ENCODE measurements at places on chromosomes 13 and 19.

GRCh38 chr13:79898202-79898826 lies 417.4 kb downstream of the NDFIP2 start:
- no peak for DNase-seq

- DNase-seq = no peak
These were observed 8.9 kb downstream of the ACTN4 start for GRCh38 chr19:38656171-38656981.

DNA sequence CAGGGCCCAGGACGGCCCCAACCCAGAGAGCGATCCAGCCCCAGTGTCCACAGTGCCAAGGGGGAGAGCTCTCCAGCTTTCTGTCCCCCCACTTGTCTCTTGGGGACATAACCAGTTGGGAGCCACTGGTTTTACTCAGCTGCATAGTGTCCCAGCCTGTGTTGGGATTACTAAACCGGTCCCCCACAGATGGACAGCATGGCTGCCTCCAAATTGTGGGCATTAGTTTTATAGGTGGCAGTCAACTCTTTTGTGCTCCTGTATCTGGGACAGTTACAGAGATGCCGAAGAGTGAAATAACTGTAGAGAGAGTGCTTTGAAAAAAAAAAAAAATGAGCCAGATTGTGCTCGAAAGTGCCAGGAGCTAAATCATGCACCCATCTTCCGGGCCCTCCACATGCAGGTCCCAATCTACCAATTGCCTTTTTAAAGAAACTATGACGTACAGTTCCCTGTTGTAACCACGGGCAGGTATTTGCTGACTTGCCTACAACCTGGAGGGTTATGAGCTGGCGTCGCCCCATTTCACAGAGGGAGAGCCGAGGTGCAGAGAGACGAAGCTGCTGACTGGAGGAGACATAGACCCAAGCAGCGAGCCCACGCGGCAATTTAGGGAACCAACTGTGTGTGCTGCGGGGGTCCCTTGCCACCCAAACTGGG lies 2.4 kb upstream of the NFIC start:
- DNase-seq = no peak

DNA sequence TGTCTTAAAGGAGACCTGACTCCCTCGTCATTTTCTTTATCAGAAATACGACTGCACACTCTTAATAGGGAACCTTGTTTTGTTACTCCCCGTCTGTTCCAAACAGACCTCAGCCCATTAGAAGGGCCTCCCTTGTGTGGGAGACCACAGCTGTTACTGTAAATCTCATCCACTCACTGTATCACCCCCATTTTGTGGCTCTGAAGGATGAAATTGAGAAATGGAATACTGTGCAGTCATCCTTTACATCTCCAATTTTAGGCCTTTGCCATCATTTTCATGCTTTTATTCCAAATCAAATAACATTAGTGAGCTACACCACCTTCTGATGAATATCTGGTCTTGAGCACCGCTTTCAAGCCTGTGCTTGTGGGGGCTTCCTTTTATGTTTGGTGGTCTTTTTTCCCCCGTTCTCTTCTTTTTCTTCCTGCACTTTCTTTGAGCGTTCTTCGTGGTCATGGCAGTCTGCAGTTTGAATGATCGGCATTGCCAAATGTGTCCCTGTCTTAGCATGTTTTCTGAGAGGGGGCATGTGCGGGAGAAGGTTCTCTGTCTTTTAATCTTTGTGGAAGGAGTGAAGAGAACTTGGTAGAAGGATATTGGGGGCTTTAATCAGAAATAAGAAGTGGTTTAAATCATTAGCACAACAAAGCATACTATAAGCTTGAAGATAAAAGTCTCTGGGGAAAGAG lies 65.8 kb downstream of the GGACT start:
- no peak for DNase-seq

DNA sequence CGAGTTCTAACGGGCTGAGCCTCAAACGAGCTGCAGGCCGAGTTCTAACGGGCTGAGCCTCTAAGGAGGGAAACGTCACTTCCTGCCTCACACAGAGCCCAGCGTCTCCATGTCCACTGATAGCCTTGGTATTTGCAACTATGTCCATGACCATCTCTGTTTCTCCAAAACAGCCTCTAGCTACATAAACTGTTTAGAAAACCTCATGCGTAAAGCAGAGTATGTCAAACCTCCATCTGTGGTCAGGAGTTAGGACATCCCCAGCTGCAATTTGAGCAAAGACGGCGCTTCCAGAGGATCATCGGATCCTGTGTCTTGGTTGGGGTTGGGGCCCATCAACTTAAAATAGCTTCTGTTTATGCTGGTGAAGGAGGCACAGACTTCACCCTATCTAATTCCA lies 20.8 kb downstream of the RASA3 start:
- no peak for DNase-seq

- no peak for DNase-seq
These were observed 9.2 kb upstream of the SERP2 start for GRCh38 chr13:44364345-44365000.

- no peak for DNase-seq
These were observed 207.5 kb downstream of the KCNRG start for GRCh38 chr13:50222569-50223332.

- no peak for DNase-seq
These were observed 15.1 kb downstream of the ZNF160 start for GRCh38 chr19:53088091-53088490.

DNA sequence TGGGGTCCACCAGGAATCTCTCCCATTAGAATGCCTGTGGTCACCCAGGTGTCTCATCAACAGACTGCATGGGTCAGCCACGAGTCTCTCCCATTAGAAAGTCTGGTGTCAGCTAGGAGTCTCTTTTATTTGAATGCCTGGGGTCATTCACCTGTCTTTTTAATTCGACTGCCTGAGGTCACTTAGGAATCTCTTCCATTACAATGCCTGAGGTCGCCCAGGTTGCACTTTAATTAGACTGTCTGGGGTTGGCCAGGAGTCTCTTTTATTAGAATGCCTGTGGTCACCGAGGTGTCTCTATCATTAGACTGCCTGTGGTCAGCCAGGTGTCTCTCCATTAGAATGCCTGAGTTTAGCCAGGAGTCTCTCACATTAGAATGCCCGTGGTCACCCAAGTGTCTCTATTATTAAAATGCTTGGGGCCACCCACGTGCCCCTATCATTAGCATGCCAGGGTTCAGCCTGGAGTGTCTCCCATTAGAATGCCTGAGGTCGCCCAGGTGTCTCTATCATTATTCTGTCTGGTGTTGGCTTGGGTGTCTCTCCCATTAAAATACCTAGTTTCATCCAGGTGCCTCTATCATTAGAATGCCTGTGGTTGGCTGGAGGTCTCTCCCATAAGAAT lies 1474.3 kb downstream of the UQCRFS1 start:
- DNase-seq = no peak

GRCh38 chr13:22499919-22500318 lies 680.9 kb upstream of the SGCG start:
- DNase-seq = no peak

DNA sequence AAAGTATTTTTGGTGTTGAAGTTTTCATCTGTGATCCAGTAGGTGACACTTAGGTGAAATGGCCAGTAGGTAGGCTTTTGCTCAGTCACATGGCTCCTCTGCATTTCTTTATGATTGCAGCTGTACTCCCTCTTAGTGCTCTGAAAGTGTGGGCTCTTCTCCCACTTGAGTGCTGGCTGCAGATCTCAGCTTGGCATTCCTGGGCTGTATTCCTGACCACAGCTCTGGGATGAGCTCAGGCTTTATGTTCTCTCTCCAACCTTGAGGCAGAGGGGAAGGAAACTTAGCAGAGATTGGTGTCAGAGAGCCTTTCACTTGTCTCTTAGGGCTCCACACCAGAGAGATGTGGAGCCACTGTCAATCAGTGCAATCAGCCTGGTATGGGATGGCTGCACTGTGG lies 254.3 kb downstream of the NDFIP2 start:
- no peak for DNase-seq

DNA sequence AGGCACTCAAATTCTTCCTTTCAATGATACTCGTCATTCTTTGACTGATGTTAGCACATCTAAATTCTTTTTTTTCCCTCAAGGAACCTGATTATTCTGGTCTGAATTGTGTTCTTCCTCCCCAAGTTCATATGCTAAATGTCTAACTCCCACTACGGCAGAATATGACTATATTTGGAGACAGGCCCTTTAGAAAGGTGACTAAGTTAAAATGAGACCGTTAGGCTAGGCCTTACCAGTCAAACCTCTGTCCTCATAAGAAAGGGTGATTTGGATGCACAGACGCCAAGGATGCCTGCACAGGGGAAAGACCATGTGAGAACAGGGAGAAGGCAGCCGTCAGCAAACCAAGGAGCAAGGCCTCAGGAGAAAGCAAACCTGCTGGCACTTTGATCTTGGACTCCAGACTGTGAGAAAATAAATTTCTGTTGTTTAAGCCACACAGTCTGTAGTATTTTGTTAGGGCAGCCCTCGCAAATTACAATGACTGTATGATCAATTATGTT lies 13.1 kb upstream of the FOXO1 start:
- peak; percentile 32 for DNase-seq

GRCh38 chr13:69198706-69199105 lies 908.9 kb upstream of the ATXN8OS start:
- no peak for DNase-seq

DNA sequence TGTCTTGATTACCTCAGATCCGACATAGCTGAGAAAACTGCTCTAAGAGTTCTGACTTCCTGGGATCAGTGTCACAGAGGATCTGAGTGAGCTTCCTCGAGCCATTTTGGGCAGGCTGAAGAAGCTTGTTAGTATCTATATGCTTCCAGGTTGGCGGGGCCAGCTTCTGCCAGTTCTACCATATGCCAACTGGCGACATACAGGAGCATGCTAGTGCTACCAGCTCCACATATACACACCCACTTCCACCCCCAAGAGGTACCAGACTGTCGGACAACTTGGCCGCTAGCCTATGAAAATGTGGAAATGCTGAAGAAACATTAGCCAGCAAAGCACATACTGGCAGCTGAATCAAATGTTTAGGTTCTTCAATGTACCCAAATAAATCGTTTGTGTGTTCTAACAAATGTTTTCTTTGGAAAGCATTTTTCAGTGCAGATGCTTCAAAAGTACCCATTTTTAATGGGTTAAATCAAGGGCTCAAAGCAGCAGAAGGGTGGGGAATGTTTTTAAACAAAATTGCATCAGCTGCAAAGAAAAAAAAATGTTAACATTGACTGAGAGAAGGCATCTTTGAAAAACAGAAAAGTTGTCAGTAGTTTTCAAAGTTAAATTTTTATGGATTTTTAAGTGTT lies 163.7 kb downstream of the KLF12 start:
- no peak for DNase-seq

- no peak for DNase-seq
These were observed 5.4 kb downstream of the CDC34 start for GRCh38 chr19:536881-537404.

- no peak for DNase-seq
These were observed 72.4 kb downstream of the STARD13 start for GRCh38 chr13:33213024-33213768.

GRCh38 chr13:108855737-108856387 lies 226.5 kb downstream of the MYO16 start:
- DNase-seq = no peak

GRCh38 chr13:97425590-97425989 lies 8.4 kb upstream of the RAP2A start:
- no peak for DNase-seq

- no peak for DNase-seq
These were observed 8.3 kb downstream of the ATP8A2 start for GRCh38 chr13:25380082-25380481.

DNA sequence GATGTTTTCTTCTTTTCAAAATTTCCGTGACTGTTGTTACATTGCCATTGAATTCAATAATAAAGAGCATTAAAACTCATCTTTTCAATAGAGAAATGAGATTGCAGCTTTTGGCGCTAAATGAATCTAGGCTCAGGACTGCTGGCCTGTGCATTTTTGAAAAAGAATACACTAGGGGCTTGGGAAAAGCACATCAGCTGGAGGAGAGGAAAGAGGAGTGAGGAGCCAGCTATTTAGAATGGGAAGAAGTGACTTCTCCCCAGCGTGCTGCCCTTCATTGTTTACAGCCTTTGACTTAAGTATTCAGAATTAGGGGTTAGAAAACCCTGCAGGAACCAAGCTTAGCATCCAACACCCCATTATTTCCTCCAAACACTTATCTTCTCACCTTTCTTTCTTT lies 43.3 kb downstream of the TNFSF11 start:
- no peak for DNase-seq

DNA sequence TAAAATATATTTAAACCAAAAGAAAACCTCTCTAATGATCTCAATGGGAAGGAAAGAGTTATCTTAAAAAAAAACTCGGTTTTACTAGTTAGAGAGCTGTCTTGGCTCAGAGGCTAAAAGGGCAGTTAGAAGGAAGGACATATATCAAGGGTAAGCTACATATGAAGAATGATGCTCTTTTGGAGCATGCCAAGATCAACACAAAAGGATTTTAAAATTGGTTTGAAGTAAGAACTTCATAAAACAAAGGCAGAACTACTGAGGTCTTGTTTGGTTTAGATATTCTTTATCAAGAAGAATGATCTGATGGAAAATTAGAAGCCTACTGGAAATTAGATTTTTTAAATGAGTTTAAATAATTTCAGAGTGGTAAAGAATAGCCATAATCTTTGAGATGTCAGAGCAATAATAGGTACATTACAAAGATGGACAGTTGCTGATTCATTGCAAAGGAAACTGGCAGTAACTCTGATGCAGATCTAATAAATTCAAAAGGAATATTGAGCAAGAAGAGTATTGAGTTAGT lies 39.4 kb upstream of the LMO7 start:
- no peak for DNase-seq

- DNase-seq = no peak
These were observed 14.6 kb downstream of the RCN3 start for GRCh38 chr19:49542446-49542845.

DNA sequence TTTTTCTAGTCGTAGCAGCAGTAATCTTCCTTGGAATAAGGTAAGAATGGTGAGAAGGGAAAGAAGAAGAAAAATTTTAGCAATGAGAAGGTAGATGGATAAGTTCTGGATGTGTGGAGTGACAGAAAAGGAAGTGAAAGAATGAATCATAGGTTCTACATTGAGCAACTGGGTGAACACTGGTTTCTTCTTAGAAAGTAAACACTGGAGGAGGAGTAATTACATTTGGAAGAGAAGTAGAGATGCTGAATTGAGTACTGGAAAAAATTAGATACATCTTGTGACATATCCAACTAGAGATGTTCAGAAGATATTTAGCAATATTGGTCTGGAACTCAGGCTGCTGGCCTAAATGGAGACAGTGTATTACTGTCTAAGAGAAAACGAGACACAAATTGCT lies 148.5 kb downstream of the GPC5 start:
- no peak for DNase-seq

GRCh38 chr13:59368693-59369092 lies 795.0 kb downstream of the DIAPH3 start:
- no peak for DNase-seq

Measured in HAP-1 (cell line).